ENCODE measurements at places on chromosomes 1 and 21. TPM values are rescaled to one million over a fixed set of nuclear protein-coding genes. Genes with fewer than 3 reads are reported as not detected.

The CLDN17 gene
- not detected for total RNA-seq

The SKI gene
- total RNA-seq = 75.8 TPM

The SPATA1 gene
- 1.9 TPM for total RNA-seq

The NT5C1A gene
- total RNA-seq = 0.42 TPM

The VWA5B1 gene
- 0.15 TPM for total RNA-seq

The DMRTA2 gene
- not detected for total RNA-seq

The FCER1A gene
- total RNA-seq = 0.32 TPM

The NSL1 gene
- 31.1 TPM for total RNA-seq

The TRIM17 gene
- total RNA-seq = 2.9 TPM

The NBPF8 gene
- 7.5 TPM for total RNA-seq

The SHE gene
- total RNA-seq = 17.7 TPM

The PLEKHN1 gene
- 3.8 TPM for total RNA-seq

The GPR3 gene
- total RNA-seq = 0.16 TPM

The KCNK1 gene
- 16.3 TPM for total RNA-seq

The ADAMTS5 gene
- 1.5 TPM for total RNA-seq

The EYA3 gene
- 28.4 TPM for total RNA-seq

The EXO5 gene
- 8.2 TPM for total RNA-seq

The OR2M2 gene
- total RNA-seq = not detected

The TCEA3 gene
- total RNA-seq = 43.2 TPM

The CFAP74 gene
- total RNA-seq = 0.23 TPM

The PDC gene
- not detected for total RNA-seq

The NES gene
- total RNA-seq = 58.5 TPM

The TMEM61 gene
- 1.6 TPM for total RNA-seq

The CNR2 gene
- 0.05 TPM for total RNA-seq

The CYB561D1 gene
- 14.9 TPM for total RNA-seq

The BTBD8 gene
- total RNA-seq = 2.1 TPM

The OPRD1 gene
- not detected for total RNA-seq

The IL20 gene
- total RNA-seq = not detected

Data from left lung (tissue), 14 donors.